NCI-H2171 treated with DMSO at 0.1 percent for 48 hours (cell line): ENCODE measurements at places on chromosomes 16 and 17.

- no peak for DNase-seq
Observed at GRCh38 chr17:48997827-48998586, 822 bp downstream of the IGF2BP1 start.

GRCh38 chr16:4936181-4936990, 562 bp downstream of the PPL start:
- DNase-seq: peak; percentile 50

GRCh38 chr17:75685499-75685898, 18.4 kb downstream of the SAP30BP start:
- no peak for DNase-seq

DNA sequence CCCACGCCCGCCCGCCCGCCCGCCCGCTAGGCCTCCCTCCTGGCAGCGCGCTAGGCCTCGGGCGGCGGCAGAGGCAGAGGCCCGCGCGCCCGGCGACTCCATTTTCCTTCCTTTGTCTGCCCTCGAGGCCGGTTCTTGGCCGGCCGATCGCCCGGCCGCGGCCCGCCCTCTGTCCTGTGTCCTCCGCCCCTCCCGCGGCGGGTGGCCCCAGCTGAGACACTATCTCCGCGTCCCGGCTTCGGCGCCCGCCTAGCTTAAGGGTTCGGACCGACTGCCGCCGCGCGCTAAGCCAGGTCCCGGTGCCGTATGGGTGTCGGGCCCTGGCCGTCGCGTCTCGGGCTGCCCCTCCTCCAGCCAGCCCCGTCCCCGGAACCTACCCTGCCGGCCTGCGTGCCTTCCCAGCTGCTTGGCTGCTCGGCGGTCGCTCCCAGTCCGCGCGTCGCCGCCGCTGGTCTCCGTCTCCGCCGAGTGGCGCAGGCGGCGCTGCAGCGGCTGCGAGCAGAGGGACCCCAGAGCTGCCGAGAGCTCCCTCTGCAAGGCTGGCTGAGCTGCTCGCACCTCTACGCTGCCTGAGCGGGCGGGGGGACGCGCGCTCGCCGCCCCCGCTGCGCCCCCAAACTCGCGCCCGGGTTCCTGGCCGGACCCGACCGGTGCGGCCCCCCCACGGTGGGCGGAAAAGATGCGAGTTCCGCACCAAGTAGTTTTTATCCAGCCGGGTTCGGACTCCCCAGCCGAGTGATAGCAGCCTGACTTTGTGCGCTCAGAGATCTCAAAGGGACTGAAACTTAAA, 787 bp downstream of the CTCF start:
- peak; percentile 62 for DNase-seq

DNA sequence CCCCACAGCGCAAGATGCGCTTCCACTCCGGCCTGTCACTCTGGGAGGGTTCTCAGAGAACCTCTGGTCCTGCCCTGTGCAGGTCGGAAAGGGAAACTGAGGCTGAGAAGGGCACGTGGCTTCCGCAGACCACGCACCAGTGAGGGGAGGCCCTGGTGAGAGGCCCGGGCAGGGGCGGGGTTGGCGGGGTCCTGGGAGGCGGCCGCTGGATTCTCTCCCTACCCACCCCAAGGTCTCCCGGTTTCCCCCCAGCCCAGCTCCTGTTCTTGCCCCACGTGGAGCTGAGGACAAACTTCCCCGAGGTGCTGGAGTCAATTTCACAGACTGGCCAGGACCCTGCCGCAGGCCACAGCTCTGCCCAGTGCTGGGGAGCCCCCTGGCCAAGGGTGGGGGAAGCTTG, 11.5 kb downstream of the CCL17 start:
- DNase-seq: no peak

- DNase-seq: no peak
Observed at GRCh38 chr17:33229499-33229898, 63.6 kb downstream of the ASIC2 start.

DNA sequence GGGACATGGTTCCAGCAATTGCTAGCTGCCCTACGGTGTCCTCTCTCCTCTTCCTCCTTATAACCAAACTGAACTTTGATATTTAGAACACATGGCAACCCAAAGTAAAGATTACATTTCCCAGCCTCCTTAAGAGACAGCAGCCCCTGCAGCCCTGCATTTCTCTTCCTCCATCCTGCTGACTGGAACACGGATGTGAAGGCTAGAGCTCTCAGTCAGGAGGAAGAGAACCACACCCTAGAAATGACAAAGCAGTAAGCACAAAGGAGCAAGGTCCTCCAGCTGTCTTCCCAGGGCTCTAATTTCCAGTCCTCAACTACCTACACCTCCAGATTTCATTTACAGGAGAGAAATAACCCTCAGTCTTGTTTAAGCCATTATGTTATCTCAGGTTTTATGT, 10.9 kb downstream of the DYNC1LI2 start:
- no peak for DNase-seq

- DNase-seq: no peak
Observed at GRCh38 chr17:59451706-59452105, 113.7 kb upstream of the DHX40 start.

GRCh38 chr17:83080858-83081683, 1.7 kb downstream of the METRNL start:
- DNase-seq: no peak
